Cardiac septum (tissue), 1 donor: ENCODE measurements at places on chromosomes 4 and X. TPM values are rescaled to one million over a fixed set of nuclear protein-coding genes. Genes with fewer than 3 reads are reported as not detected.

DNA sequence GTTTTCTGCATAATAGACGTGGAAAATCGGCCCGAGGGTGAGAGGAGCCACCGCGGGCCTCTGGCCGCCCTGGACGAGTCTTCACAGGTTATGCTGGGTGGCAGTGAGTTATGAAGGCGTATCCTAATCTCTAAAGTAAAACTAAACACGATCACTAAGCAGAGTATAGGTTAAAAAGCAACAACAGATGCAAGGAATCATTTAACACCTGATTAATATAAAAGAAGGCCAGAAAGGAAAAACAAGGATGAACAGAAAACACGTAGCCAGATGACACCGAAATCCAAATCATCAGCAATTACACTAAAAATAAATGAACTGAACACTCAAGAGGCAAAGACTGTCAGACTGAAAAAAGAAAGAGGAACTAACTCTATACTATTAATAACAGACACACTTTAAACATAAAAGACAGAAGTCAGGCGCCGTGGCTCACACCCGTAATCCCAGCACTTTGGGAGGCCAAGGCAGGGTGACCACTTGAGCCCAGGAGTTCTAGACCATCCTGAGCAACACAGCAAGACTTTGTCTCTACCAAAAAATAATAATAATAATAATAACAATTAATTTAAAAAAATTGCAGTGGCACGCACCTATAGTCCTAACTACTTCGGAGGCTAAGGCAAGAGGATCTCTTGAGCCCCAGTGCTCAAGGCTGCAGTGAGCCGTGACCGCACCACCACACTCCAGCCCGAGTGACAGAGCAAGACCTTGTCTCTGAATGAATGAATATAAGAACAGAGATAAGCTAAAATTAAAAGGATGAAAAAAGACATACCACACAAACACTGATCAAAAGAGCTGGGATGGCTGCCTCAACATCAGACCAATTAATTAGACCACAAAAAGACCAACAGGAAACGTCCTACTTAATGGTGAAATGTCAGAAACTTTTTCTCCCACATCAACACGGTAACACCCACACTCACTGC is 30.0 kb downstream of the CTBP1 start:
- no peak for DNase-seq

Gene POU3F4
- total RNA-seq = not detected

DNA sequence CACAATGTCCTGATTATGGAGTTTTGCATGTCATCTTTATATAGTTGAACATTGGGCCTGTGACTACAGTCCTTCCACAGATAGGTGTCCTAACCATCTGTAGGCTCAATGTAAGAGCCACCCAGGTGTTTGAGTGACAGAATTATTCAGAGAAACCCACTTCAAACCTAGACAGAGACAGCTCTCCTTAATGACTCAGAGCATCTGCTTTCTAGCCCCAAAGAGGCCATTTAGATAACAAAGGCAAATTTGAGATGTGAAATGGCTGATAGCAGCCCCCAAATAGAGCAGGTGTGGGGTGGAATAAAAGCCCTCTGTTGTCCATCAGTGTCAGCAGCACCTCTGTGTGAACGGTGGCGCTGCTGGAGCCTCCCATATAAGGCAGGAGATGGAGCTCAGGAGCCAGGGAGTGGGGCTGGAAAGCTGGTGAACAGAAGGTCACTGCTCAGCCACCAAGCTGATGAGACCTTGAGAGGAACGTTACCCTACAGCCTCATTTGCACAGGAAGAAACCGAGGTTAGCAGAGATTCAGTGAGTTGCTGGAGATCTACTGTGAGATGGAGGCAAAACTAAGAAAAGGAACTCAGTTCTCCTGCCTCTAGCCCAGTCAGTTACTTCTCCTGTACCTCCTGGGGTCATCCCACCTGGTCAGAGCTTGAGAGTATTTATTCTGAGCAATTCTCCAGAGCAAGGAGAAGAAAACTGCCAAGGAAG is 153.3 kb upstream of the LNX1 start:
- no peak for DNase-seq

GRCh38 chr4:129604632-129605255 is 508.8 kb downstream of the C4orf33 start:
- no peak for DNase-seq

- no peak for DNase-seq
Observed at GRCh38 chr4:13956947-13957346, 329.4 kb upstream of the BOD1L1 start.

DNA sequence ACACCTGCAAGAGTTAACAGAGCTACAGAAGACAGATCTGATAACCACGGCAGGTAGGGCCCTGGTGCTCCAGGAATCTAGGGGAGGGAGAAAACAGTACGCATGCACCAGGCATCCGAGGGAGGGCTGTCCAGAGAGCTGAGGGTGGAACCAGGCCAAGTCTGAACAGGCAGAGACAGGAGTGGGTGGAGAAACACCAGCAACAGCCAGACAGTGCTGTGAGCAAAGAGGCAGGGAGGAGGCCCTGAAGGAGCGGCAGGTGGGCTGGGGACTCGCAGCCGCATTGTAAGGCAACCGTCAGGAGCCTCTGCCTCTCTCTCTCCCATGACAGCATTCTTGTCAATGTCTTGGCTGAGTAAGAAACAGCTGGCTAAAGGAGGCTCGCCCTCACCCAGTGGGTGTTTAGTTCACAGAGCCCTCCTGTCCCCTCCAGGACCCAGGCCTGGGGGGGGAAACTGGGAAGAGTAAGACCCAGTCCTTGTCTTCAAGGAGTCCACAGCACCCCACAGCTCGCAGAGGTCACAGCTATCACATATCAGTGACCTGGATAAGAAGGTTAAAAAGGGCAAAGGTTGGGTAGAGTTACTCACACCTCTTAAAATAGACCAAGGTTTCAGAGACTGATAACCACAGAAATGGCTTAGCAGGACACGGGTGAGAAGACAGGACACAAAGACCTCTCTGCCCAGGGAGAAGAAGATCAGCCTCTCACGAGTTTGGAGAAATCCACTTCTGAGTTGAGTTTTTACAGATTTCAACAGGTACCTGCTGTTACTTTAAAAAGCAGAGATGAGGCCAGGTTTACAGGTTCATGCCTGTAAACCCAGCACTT is 10.5 kb downstream of the ACSL1 start:
- DNase-seq = peak; percentile 91

- DNase-seq = no peak
Observed at GRCh38 chrX:71301195-71301924, at the start of gene ITGB1BP2. TSS of gene ITGB1BP2 (plus strand) at chrX:71301750. CDS start at chrX:71301807, 57 bp downstream.

DNA sequence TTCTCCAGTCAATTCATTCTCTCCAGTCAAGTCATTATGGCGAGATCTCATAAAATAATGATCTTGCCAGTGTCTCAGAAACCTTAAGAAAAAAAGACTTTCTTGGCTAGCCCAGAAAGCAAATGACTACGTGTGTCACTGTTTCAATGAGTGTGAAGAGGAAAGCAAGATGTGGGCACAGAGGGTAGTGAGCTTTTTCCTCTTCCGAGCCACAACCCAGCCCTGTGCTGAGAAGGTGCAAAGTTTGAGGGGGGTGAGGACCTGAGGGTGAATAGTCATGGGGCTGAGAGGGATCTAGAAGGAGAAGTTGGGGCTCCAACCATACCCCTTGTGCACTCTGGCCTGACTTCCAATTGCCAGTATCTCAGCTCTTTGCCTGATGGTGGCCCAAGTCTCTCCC is 85.6 kb upstream of the EGFL6 start:
- DNase-seq = no peak

DNA sequence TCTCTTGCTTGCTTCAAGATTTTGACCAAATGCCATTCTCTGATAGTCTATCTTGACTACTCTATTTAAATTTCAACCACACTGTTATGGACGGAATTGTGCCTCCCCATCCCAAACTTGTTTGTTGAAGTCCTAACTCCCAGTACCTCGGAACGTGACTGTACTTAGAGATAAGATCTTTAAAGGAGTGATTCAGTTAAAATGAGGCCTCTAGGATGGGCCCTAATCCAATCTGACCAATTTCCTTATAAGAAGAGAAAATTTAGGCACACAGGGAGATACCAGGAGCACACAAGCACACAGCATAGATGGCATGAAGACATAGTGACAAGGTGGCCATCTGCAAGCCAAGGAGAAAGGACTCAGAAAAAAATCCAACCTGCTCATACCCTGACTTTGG is 269.9 kb downstream of the KCNIP4 start:
- DNase-seq = no peak

GRCh38 chr4:62661821-62662220 is 1461.7 kb downstream of the ADGRL3 start:
- DNase-seq = no peak

- DNase-seq = no peak
Observed at GRCh38 chrX:150664290-150664689, 28.9 kb upstream of the MTMR1 start.

DNA sequence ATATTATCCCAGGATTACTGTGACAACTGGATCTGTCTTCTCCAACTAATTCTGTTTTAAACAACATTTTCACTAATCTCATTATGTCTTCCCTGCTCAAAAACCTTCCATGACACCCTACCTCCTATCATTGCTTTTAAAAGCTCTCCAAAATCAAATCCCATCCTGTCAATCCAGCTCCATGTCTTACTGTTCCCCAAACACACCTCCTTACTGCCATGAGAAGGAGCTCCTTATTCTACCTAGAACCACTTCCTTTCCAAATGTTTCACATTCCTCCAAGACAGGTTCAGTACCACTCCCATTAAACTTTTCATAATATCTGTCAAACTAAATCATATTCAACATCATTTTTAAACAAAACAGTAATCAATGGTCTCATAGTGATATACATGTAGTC is 66.9 kb upstream of the WDR17 start:
- DNase-seq = no peak

Gene CTAG2
- total RNA-seq = not detected

GRCh38 chr4:166257891-166258290 is 384.9 kb downstream of the TLL1 start:
- no peak for DNase-seq

DNA sequence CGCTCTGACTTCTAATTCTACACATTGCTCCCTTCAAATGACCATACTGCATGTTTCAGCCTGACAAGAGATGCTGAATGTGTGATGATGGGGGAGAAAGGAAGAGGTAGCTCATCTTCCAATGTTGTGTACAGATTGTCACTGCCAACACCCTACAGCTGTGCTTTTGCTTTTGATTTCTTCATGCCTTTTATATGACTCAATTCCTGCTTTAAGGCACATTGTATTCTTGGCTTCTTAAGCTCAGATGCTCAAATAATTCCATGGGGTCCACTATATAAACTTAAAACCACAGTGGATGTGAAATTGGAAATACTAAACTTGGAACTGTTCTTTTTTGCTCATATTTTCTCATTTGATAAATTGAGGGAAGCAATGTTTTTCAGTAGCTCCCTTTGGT is 183.2 kb upstream of the WDFY3 start:
- no peak for DNase-seq

GRCh38 chrX:28472926-28473325 is 114.3 kb upstream of the IL1RAPL1 start:
- no peak for DNase-seq

Gene DKK2
- 1.4 TPM for total RNA-seq

Gene HAND2
- 161 TPM for total RNA-seq

- no peak for DNase-seq
Observed at GRCh38 chrX:13892856-13893255, 76.0 kb upstream of the GPM6B start.

Gene RPA4
- 0.48 TPM for total RNA-seq

DNA sequence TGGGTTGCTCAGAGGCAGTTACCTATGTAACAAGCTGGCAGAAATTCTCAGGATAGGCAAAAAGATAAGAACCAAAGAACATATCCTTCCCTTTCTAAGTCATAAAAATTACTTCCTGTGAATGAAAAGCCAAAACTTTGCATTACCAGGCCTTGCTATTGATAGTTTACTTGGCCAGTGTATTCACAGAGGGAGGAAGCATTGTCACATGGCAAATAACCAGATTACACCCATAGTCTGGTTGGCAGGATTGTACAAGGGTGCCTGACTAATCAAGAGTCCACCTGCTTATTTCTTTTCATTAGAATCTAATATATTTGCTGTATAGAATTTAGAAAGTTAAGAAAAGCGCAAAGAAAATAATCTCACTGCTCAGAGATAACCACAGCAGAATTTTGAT is 14.1 kb downstream of the XIAP start:
- DNase-seq = no peak

- DNase-seq = no peak
Observed at GRCh38 chrX:31397119-31397518, 325.3 kb upstream of the FTHL17 start.

DNA sequence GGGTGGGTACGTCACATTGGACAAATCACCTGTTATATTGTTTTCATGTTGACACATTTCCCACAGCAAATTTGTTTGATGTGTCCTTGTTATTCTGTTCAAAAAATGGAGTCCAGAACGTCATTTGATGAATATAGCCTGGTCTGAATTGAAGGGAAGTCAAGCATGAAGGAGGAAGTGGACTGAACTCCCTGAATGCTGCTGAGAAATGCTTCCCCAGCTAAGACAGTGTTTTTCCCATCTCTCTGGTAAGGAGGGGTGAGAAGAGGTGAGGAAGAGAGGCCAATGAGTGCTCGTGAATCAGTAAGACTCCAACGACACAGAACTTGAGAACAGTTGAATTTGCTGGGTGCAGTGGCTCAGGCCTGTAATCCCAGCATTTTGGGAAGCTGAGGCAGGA is 127.4 kb downstream of the RBM47 start:
- no peak for DNase-seq

GRCh38 chr4:9758641-9759317 is 22.7 kb upstream of the DRD5 start:
- DNase-seq = no peak

Gene MAGEB1
- total RNA-seq = not detected

DNA sequence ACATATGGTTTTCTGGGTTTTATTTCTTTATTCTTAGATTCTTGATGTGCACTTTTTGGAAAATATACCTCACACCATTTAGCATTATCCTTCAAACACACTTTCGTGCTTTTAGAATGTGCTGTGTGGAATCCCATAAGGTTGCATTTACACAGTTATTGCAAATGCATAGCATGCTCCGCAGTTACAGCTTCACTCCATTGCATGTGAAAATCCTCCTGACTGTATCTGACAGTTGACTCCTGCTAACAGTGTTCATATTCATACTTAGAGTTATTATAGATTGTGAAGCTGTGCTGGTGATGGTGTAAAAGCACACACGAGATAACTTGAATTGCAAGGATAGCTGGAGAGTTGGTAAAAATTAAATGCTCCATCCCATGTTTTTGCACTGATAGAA is 811.5 kb upstream of the TENM3 start:
- no peak for DNase-seq

Gene PF4V1
- not detected for total RNA-seq

DNA sequence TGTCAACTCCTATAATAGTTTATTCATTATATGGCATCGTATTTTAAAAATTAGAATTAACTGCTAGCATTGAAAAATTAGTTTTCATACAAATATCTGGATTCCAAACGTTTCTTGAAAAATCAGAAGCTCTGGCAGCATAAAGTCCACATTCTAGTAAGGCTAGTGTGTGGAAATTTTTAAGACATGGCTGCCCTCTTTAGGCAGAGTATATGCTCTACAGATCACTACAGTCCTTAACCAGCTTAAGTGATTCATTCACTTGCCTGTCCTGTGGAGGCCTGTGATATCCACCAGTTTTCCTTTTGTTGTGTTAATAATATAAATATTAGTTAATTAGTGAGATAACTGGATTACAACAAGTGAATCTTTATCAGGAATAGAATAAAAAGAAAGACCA is 287.2 kb downstream of the OPHN1 start:
- DNase-seq = no peak
